SJCRH30 (cell line): ENCODE measurements at places on chromosomes 12 and 14. TPM values are rescaled to one million over a fixed set of nuclear protein-coding genes. Genes with fewer than 3 reads are reported as not detected.

The PLBD1 gene
- total RNA-seq: not detected in 2 replicates

The E2F7 gene
- total RNA-seq: 31.4 and 32.7 TPM in 2 replicates

The ASCL1 gene
- not detected in 2 replicates for total RNA-seq

The CLEC4D gene
- total RNA-seq: 0.61 TPM in 1 of 2 replicates, not detected in the other

The SSTR1 gene
- total RNA-seq: not detected in 2 replicates

The ABCD2 gene
- total RNA-seq: 0.03 and 0.04 TPM in 2 replicates

The PRH2 gene
- total RNA-seq: not detected in 2 replicates

The TAS2R13 gene
- total RNA-seq: 0.71 and 1.3 TPM in 2 replicates

The NDRG2 gene
- total RNA-seq: 4.9 and 5.8 TPM in 2 replicates

The SMCO2 gene
- total RNA-seq: not detected in 2 replicates

The OR4N5 gene
- total RNA-seq: not detected in 2 replicates

The KRT3 gene
- not detected in 2 replicates for total RNA-seq

The FAM186B gene
- total RNA-seq: 0.10 and 0.18 TPM in 2 replicates

The CTSG gene
- total RNA-seq: not detected in 2 replicates

The KRT71 gene
- not detected in 2 replicates for total RNA-seq

The DRAM1 gene
- 0.08 and 0.12 TPM in 2 replicates for total RNA-seq

The COL2A1 gene
- 200 and 211 TPM in 2 replicates for total RNA-seq

The IQSEC3 gene
- total RNA-seq: 0.05 TPM in 1 of 2 replicates, not detected in the other

The IL31 gene
- not detected in 2 replicates for total RNA-seq

The ACOT6 gene
- total RNA-seq: not detected in 2 replicates

The NEUROD4 gene
- total RNA-seq: not detected in 2 replicates

The PTPRR gene
- 0.49 and 0.94 TPM in 2 replicates for total RNA-seq

The SERPINA10 gene
- total RNA-seq: 0.03 TPM in 1 of 2 replicates, not detected in the other

The IL22 gene
- total RNA-seq: not detected in 2 replicates

The TMEM119 gene
- 19.1 TPM in 2 replicates for total RNA-seq

The RASSF9 gene
- 0.03 and 0.10 TPM in 2 replicates for total RNA-seq

The MAX gene
- total RNA-seq: 37.4 and 41.8 TPM in 2 replicates

The TECPR2 gene
- 8.6 and 9.1 TPM in 2 replicates for total RNA-seq

The ALDH2 gene
- total RNA-seq: 0.79 and 2.0 TPM in 2 replicates

The CEBPE gene
- total RNA-seq: not detected in 2 replicates

The OR6C76 gene
- not detected in 2 replicates for total RNA-seq

The MYL2 gene
- total RNA-seq: 0.43 and 1.1 TPM in 2 replicates

The SERPINA12 gene
- total RNA-seq: not detected in 2 replicates

The OR4E2 gene
- not detected in 2 replicates for total RNA-seq

The LMO3 gene
- total RNA-seq: 7.4 and 8.2 TPM in 2 replicates

The EMP1 gene
- 3.4 and 7.5 TPM in 2 replicates for total RNA-seq
